Smooth muscle cell of the brain vasculature (primary cell): ENCODE measurements at places on chromosomes 6 and 20.
A peak's percentile ranks its signal among the peaks of the same experiment; 100 is the strongest.

- no peak for DNase-seq
These were observed 83.5 kb upstream of the SCAF8 start for GRCh38 chr6:154649721-154650120.

DNA sequence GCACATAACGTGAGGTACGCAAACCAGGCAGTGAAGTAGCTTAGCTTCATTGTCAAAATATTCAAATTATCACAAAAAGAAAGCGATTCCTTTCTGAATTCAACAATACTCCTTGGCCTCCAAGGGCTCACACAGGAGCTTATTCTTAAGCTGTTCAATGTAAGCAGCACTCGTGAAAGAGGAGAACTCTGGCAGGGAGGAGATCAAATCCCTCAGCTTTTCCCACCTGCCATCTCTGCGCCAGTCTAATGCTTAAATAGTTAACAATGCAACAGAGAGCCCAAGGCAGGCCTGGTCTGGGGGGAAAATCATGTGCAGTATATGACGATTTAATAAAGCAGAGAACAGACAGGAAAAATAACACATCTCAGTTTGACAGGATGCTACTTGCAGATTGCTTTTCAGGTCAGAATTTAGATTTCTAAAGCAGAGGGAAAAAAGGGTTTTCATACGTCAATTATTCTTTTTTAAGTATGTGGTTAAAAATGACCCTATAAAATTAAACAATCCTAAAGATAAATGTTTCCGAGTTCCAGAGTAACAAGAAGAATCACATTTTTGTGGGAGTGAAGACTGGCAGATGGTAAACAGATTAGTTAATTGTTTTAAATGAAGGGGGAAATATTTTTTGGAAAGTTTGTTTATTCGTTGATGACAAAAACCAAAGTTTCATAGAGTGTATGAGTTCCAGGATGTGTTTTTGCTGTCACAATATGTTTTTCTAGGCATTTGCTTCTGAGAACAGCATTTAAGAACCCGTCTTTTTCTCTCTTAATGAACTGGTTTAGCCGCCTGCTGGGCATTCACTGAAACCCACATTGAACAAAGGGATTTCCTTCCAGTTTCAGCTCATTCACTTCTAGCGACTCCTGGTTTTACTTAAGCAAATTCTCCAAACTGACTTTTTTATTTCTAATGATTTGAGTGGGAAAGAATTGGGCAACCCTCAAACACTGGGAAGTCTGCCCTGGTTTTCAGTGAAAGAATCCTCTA is 45.9 kb downstream of the PLAGL1 start:
- no peak for DNase-seq

- DNase-seq: no peak
These were observed 11.7 kb downstream of the HCK start for GRCh38 chr20:32063695-32064094.

GRCh38 chr20:51899674-51900073 is 97.4 kb upstream of the SALL4 start:
- DNase-seq: no peak

- DNase-seq: no peak
These were observed 15.6 kb upstream of the MATN4 start for GRCh38 chr20:45323731-45324130.

DNA sequence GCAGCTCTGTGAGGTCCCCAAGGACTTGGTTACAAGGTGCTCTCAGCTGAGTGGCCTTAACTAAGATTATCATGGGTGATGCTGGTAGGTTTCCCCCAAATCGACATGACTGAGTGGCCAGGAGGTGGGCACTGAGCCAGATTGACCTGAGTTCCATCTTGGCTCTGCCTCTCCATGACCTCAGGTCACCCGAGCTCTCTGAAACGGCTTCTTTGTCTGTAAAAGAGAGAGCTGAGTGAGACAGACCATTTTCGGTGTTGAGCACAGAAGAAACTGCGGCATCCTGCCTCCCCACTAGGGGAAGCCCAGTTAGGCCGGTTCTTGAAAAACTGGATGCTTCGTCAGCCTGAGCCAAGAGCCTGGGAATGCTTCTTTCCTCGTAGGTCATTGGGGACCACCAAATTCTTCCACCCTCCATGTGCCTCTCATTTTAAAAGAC is 14.1 kb upstream of the STX16 start:
- DNase-seq: no peak

DNA sequence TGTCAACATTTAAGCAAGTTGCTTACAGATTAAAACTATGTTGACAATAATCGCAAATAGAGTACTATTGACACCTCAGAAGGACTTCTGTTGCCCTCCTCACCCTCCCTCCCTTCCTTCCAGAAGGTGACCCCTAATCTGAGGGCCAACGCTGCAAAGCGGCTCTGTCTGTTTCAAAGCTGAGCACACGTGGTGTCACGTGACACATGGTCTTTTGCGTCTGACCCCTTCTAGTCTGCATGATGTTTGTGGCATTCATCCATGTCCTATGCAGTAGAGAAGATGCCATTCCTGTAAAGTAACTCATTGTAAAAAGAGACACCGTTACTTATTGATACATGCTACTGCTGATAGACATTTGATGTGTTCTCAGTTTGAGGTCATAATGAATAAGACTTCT is 182.3 kb downstream of the THBS2 start:
- no peak for DNase-seq

GRCh38 chr6:160120087-160120486 is 1.5 kb upstream of the SLC22A1 start:
- no peak for DNase-seq

GRCh38 chr20:13336308-13337089 is 115.4 kb downstream of the ISM1 start:
- DNase-seq: no peak

DNA sequence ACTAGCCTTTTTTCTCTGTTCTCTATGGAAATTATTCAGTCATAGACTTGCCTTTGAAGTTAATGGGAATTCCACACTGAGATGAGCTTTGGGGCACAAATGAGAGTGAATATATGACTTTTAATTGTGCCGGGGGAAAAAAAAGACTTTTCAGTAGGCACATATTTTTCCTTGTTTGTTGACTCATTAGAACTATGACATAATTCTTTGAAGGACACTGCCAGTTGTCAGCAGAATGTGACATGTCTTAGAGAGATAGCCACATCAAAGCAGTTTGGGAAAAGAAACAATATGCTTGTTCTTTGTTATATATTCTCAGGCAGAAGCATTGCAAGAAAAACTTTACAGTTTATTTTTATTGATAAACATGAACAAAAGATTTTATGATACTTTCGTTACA is 138.3 kb downstream of the COL9A1 start:
- no peak for DNase-seq

GRCh38 chr6:22145823-22146677 is 150.8 kb downstream of the PRL start:
- DNase-seq: no peak

DNA sequence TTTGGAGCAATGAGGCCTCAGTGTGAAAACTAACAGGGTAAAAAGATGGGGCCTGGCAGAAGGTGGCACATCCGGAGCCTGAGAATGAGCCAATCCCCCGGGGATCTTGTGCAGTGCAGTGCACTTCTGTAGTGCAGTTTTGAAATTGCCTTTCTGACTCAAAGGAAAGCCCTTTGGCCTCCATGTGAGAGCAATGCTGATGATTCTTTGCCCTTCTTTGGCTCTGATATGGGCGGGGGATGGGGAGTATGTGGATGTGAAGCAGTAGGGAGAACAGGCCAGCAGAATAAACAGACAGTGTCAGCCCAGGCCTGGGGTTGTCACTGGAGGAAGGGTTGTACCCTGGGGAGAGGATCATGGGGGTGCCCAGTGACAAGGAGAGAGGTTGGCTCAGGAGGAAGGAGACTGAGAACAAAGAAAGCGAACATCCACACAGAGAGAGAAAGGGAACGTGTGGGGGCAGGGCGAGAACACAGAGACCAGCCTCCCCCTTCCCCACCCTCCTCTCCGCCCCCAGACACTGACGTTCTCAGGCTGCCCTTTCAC is 351.2 kb downstream of the CDC5L start:
- no peak for DNase-seq

- DNase-seq: no peak
These were observed 231.5 kb upstream of the PLCB4 start for GRCh38 chr20:8837396-8837795.

- DNase-seq: no peak
These were observed 20.8 kb downstream of the MUC22 start for GRCh38 chr6:31031095-31031494.

DNA sequence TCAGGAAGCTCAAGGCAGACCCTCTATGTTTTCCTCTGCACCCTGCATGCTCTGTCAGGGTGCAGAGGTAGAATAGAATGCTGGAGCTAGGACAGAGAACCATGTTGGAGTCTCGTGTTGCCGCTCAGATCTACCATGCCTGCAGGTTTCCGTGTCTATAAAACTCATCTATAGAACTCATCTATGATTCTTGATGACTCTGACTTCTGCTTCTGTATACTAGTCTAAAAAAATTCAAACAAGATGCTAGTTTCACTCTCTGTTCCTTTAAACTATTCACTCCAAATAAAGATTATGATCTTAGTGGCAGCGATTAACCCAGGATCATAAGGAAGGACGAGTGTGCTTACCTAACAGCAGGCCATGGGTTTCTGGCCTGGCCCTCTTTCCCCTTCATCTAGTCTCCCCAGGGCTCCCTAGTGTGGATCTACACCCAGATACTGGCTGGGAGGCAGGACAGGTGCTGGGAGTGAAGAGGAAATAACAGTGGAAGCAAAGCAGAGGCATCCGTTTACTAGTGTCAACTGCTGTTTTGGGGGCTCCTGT is 162.7 kb upstream of the SUPT3H start:
- DNase-seq: no peak

- DNase-seq: peak; percentile 3
These were observed 130.6 kb upstream of the INSM1 start for GRCh38 chr20:20237093-20237959.

- no peak for DNase-seq
These were observed 29.8 kb downstream of the TPD52L1 start for GRCh38 chr6:125183391-125183790.

- DNase-seq: no peak
These were observed 20.1 kb upstream of the UBE2V1 start for GRCh38 chr20:50133041-50133440.

DNA sequence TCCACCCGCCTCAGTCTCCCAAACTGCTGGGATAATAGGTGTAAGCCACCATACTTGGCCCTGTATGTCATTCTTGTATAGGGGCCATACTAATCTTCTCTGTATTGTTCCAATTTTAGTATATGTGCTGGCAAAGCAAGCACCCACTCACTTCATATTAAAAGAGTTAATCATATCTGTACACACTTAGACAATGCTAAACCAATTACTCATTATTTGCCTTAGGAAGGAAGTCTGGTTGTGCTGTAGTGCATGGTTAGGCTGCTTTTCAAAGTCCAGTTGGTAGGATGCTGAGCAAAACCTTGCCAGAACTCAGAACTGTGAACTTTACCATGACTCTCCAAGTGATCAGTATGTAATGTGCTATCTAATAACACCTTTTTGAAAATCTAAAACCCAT is 88.6 kb downstream of the LIN28B start:
- no peak for DNase-seq

- peak; percentile 74 for DNase-seq
These were observed 277.0 kb downstream of the CDKAL1 start for GRCh38 chr6:20811109-20811761.

- peak; percentile 84 for DNase-seq
These were observed 139.0 kb downstream of the PXDC1 start for GRCh38 chr6:3612341-3613041.

DNA sequence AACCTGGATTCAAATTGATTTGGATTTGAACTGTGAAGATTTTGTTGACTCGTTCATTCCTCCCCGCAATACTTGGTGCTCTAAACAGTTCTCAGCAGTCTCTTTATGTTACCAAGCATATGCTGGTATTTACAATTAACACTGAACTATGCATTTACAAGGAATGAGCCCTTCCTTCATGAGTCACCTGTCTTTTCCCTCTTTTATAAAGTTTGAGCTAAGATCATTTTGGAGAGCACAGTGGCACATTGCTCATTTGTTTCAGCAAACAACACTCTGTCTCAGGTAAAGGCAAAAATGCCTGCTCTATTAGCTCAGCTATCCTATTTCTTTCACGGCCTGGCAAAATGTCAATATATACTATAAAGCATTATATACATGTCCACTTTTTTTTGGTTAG is 285.4 kb downstream of the PHACTR1 start:
- DNase-seq: no peak

DNA sequence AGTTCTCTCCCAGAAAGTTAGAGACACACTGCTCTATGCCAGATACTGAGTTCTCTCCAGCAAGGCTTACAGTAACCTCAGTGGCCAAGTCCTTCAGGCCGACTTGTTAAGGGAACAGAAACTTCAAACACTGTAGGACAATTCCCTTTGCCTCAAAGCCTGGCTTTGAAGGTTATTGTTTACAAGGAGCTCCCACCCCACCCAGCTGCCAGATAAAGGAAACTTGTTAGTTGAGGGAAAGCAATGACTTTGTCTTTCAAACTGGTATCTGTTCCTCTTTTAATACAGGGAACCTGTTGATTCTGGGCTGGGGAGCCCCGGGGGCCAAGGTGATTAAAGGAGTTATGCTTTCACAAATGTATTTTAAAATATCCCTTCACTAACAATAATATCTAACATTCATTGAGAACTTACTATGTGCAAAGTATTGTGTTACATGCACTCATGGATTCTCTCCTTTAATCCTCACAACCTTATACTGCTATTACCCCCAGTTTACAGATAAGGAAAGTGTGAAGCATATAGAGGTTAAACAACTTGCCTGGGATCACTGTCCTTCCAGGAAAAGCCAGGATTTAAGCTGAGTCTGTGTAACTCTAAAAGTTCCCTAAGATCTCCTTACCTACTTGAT is 27.6 kb upstream of the CDKN1A start:
- no peak for DNase-seq

DNA sequence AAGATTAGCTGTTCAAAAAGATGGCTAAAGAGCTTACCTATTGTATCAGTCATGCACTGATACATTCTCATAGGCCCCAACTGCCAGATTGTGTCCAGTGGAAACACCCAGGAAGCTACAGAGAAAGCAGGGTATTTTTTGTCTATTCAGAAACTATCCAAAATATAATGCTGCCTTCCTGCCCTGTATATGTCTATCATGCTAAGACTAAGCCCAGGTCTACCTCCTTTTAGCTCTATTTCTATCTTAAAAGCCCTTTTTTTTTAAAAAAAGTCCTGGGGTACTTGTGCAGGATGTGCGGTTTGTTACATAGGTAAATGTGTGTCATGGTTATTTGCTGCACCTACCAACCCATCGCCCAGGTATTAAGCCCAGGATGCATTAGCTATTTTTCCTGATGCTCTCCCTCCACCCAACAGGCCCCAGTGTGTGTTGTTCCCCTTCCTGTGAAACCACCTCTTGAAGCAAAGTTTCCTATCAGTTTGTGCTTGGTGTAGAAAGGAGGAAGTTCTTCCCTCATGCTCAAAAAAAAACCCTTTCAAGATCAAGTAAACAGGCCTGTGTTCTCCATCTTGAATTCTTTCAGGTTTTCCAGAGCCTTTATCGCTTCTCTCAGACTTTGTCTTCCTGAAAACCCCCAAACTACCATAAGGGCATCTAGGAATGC is 514 bp downstream of the DEFB129 start:
- no peak for DNase-seq

GRCh38 chr6:108492131-108492766 is 68.5 kb upstream of the FOXO3 start:
- DNase-seq: peak; percentile 47

GRCh38 chr6:107833136-107833535 is 9.0 kb upstream of the SCML4 start:
- no peak for DNase-seq
